Mesenchymal stem cell (in vitro differentiated cells and primary cell): ENCODE measurements at places on chromosomes 11 and 22.

DNA sequence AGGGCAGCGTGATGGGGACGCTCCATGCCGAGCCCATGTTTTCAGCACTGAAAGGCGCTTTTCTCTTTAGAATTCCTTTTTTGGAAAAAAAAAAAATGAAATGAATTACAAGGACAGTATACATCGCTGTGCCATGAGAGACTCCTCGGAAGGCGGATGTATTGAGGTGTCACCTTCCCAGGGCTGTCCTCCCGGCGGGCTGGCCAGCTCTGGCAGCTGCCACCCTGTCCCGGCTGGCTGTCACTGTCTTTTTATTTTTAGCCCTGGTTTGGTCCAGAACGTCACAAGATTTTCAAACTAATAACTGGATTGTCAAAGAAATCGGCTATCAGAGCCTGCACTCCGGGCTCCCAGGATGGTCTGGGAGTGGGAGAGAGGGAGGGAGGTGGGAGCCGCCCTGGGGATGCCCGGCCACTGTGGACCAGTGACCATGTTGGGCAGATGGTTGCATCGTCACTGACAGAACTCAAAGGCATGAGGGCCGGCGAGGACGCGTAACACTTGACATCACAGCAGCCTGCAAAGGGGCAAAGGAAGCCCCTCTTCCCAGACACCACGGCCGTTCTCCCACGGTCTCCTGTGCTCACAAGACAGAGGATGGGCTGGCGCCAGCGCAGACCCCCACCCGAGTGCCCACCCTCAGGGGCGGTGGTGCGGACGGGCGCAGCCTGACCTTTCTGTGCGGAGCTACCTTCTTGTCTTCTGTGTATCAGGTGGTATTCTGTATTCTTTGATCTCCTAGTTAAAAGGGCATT lies 392.9 kb downstream of the TBC1D22A start:
- H3K27ac ChIP-seq = no peak overlapping the region
- H3K27me3 ChIP-seq = no peaks in the 10 kb centered on the region
- DNase-seq = no peak

GRCh38 chr11:121352251-121352891 lies 59.8 kb downstream of the SC5D start:
- H3K27me3 ChIP-seq = peaks cover 68% of the 10 kb centered on the region
- no peak overlapping the region for H3K4me3 ChIP-seq
- H3K4me1 ChIP-seq = no peaks in the 10 kb centered on the region
- DNase-seq = no peak
- no peaks in the 10 kb centered on the region for H3K36me3 ChIP-seq
- H3K27ac ChIP-seq = no peak overlapping the region

GRCh38 chr11:78213526-78214330 lies 25.0 kb downstream of the USP35 start:
- H3K27ac ChIP-seq = no peak overlapping the region
- DNase-seq = no peak
- no peaks in the 10 kb centered on the region for H3K27me3 ChIP-seq
- H3K36me3 ChIP-seq = peaks cover 77% of the 10 kb centered on the region
- H3K4me3 ChIP-seq = no peak overlapping the region

DNA sequence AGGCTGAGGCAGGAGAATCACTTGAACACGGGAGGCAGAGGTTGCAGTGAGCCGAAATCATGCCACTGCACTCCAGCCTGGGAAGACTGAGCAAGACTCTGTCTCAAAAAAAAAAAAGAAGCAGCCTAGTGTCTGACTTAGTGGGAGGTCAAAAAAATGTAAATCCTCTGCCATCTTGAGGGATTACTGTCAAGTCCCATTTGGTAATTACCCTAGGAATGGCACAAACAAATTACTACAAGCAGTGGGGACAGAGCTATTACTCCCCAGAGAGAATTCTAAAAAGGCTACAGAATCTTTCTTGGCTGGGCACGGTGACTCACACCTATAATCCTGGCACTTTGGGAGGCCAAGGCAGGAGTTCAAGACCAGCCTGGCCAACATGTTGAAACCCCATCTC lies 3.8 kb downstream of the SERPING1 start:
- peaks cover 36% of the 10 kb centered on the region for H3K36me3 ChIP-seq
- no peak for DNase-seq
- H3K4me3 ChIP-seq = no peak overlapping the region
- H3K27ac ChIP-seq = no peak overlapping the region

DNA sequence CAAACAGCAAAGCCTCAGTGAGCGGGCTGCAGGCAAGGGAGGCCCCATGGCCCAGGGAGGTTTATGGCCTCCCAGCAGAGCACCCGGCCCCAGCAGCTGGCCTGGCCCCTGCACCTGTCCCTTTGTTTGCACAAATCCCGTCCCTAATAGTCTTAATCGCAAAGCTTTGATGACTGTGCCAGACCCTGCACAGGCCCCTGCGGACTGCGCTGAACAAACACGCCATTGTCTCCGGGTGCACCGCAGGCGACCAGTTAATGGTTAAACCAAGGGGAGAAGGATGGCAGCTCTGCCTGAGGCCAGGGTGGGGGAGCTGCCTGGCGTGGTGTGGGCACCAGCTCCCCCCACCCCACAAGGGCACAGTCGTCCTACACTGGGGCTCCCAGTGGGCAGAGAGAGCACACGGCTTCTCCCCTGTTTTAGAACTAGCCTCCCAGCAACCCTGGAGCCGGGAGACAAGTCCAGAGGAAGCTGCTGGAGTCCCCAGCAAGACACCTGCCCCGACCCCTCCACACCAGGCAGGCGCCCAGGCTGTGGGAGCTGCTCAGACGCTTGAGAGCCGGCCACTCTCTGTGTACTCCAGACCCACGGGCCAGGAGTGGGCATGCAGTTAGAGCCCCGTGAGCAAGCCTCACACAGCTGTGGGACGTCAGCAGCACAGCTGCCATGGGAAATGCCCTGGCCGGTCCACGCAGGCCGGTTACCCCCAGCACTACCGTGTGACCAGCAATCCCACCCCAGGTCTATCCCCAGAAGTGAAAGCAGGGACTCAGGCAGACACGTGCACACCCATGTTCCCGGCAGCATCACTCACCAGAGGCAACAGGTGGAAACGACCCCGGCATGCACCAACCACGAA lies 39.7 kb upstream of the TH start:
- no peak overlapping the region for H3K4me3 ChIP-seq
- no peak overlapping the region for H3K27ac ChIP-seq
- no peak for DNase-seq
- peaks cover 2% of the 10 kb centered on the region for H3K36me3 ChIP-seq
- peaks cover 35% of the 10 kb centered on the region for H3K27me3 ChIP-seq
- peaks cover 57% of the 10 kb centered on the region for H3K4me1 ChIP-seq

DNA sequence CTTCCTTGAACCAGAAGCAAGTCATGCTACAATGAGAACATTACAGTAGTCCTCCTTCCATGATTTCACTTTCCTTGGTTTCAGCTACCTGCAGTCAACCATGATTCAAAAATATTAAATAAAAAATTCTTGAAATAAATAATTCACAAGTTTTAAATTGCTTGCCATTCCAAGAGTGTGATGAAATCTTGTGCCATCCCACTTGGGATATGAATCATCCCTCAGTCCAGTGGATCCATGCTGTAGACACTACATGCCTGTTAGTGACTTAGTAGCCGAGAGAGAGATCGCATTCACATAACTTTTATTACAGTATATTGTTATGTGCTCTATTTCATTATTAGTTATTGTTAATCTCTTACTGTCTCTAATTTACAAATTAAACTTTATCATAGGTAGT lies 6.0 kb downstream of the HOATZ start:
- peak overlapping the region; percentile 90 for H3K27ac ChIP-seq
- no peak for DNase-seq
- no peaks in the 10 kb centered on the region for H3K4me1 ChIP-seq
- H3K4me3 ChIP-seq = no peak overlapping the region
- H3K27me3 ChIP-seq = no peaks in the 10 kb centered on the region
- no peaks in the 10 kb centered on the region for H3K36me3 ChIP-seq

DNA sequence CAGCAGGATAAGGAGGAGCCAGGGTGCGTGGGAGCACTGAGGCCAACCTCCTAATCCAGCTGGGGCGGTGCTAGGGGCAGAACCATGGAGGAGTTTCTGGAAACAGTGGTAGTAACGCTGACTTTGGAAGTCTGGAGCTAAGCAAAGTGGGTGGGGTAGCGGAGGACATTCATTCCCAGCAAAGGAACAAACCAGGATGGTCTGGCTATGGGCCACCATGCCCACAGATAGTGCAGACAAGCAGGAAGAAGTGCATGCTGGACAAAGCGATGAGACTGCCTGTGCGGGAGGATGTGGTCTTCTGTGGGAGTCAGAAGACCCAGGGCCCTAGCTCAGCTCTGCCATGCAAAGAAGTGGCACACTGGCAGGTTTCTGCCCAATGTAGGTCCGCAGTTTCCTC lies 71.6 kb upstream of the CSNK2A3 start:
- H3K4me3 ChIP-seq = no peak overlapping the region
- no peak overlapping the region for H3K27ac ChIP-seq
- no peaks in the 10 kb centered on the region for H3K27me3 ChIP-seq
- no peaks in the 10 kb centered on the region for H3K4me1 ChIP-seq
- DNase-seq = no peak

- H3K36me3 ChIP-seq = no peaks in the 10 kb centered on the region
- H3K4me1 ChIP-seq = peaks cover 44% of the 10 kb centered on the region
- H3K27me3 ChIP-seq = no peaks in the 10 kb centered on the region
- H3K4me3 ChIP-seq = no peak overlapping the region
- no peak overlapping the region for H3K27ac ChIP-seq
- no peak for DNase-seq
Observed at GRCh38 chr11:69446108-69446507, 35.4 kb upstream of the LINC01488 start.

- no peaks in the 10 kb centered on the region for H3K27me3 ChIP-seq
- no peaks in the 10 kb centered on the region for H3K36me3 ChIP-seq
- H3K4me1 ChIP-seq = no peaks in the 10 kb centered on the region
- no peak for DNase-seq
Observed at GRCh38 chr11:106473089-106473722, 395.7 kb downstream of the AASDHPPT start.

DNA sequence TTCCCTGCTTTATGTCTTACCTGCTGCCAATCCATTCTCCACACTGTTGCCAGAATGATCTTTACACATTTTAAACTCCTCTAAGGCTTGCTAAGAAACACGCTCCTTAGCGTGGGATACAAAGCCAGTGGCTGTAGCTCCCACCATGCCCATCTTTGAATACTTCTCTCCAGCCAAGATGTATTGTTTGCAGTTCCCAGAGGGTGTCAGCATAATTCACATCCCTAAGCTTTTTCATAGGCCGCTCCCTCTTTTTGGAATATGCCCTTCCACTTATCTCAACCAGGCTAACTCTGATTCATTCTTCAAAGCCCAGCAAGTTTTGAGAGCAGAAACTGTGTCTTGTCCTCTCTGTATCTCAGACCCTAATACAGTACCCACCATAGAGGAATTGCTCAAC lies 8.1 kb upstream of the UPK2 start:
- DNase-seq = no peak
- H3K4me3 ChIP-seq = no peak overlapping the region
- H3K27me3 ChIP-seq = peaks cover 28% of the 10 kb centered on the region
- H3K36me3 ChIP-seq = no peaks in the 10 kb centered on the region
- no peaks in the 10 kb centered on the region for H3K4me1 ChIP-seq
- no peak overlapping the region for H3K27ac ChIP-seq

DNA sequence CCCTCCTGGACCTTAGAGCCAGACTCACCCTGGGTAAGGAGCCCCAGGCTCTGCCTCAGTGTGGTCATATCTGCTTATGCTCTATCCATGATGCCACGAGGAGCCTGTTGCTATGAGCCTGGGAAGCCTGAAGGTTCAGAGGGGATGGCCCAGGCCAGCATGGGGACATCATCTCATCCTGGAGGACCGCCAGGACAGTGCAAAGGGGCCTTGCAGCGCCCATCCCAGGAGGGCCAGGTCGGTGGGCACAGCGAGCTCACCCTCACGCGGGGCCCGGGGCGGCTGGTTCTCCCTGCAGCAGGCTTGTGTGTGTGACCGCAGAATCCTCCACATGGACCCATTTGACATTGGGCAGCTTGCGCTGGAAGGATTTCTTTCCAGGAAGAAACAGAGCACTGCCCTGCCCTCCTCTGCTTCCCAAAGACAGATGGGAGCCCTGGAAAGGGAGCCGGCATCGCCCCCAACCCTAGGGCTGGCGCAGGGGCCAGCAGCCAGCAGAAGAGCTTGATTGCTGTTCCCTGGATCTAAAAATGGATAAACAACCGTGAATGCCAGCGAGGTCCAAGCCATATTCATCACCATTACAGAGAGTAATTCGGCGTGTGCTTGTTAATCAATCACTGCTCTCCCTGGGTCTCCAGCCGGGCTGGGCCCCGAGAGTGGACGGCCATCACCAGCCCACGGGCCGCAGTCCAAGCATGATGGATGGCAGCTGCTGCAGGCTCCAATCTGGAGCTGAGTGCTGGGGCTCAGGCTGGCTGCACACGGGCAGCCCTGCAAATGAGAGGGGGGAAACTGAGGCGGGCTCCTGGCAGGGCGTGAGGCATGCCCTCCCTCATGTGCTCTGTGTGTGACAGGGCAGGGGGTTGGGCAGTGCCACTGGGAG lies 739.7 kb downstream of the BRD1 start:
- no peak overlapping the region for H3K4me3 ChIP-seq
- DNase-seq = no peak
- peaks cover 10% of the 10 kb centered on the region for H3K27me3 ChIP-seq
- H3K36me3 ChIP-seq = no peaks in the 10 kb centered on the region
- no peaks in the 10 kb centered on the region for H3K4me1 ChIP-seq

DNA sequence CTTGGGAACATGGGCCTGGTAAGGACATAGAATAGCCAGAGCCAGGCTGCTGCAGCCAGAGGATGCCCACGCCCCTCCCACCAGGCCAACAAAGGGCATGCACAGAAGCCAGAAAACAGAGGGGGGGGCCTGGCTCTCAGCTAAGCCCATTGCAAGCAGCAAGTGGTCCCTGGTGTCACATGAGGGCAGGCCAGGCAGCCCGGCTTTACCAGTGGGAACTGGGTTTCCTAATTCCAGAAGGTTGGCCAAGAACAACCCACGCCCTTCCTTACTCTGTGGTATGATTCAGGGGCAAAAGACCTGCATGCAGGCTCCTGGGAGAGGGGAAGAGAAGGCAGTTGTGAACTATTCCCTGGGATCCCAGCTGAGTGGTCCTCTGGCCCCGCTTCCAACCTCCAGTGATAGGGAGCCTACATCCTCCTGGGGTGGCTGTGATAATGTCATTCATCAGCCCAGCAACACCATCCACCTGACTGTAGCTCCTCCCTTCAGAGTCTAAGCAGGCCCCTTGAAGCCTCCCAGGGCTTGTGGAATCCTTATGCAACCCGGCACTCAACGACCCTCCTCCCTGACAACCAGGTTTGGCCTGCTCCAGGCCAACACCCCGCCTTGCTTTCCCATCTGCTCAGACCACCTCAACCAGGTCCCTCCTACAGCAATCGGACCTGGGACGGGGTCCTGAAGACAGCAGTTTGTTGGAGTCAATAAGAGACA lies 62.1 kb upstream of the LMO1 start:
- H3K4me1 ChIP-seq = peaks cover 17% of the 10 kb centered on the region
- H3K27ac ChIP-seq = no peak overlapping the region
- no peak overlapping the region for H3K4me3 ChIP-seq
- peaks cover 47% of the 10 kb centered on the region for H3K27me3 ChIP-seq
- no peaks in the 10 kb centered on the region for H3K36me3 ChIP-seq
- DNase-seq = no peak

- no peak overlapping the region for H3K4me3 ChIP-seq
- no peak for DNase-seq
- H3K27ac ChIP-seq = no peak overlapping the region
- H3K36me3 ChIP-seq = no peaks in the 10 kb centered on the region
Observed at GRCh38 chr11:134862587-134863195, 450.6 kb upstream of the B3GAT1 start.
